ENCODE measurements at places on chromosomes 12 and 14. TPM values are rescaled to one million over a fixed set of nuclear protein-coding genes. Genes with fewer than 3 reads are reported as not detected.

The PTGER2 gene
- 5.3 TPM for polyA plus RNA-seq

The CLEC4A gene
- polyA plus RNA-seq: 2.4 TPM

The CEBPE gene
- 0.37 TPM for polyA plus RNA-seq

The KRT2 gene
- not detected for polyA plus RNA-seq

The C12orf54 gene
- polyA plus RNA-seq: not detected

The SAMD15 gene
- 0.10 TPM for polyA plus RNA-seq

The WNT1 gene
- polyA plus RNA-seq: not detected

The RNASE3 gene
- polyA plus RNA-seq: not detected

The SSTR1 gene
- polyA plus RNA-seq: 4.2 TPM

The TEX52 gene
- polyA plus RNA-seq: not detected

The ZBTB1 gene
- 14.5 TPM for polyA plus RNA-seq

The PUS1 gene
- 12.6 TPM for polyA plus RNA-seq

The MANSC4 gene
- not detected for polyA plus RNA-seq

The DENND5B gene
- 1.2 TPM for polyA plus RNA-seq

The DPF3 gene
- 0.20 TPM for polyA plus RNA-seq

The TGFB3 gene
- 13.9 TPM for polyA plus RNA-seq

The RNF212B gene
- polyA plus RNA-seq: 1.1 TPM

The OLR1 gene
- polyA plus RNA-seq: 5.7 TPM

The GALNT8 gene
- polyA plus RNA-seq: 0.31 TPM

The CLEC2A gene
- not detected for polyA plus RNA-seq

The CNIH1 gene
- polyA plus RNA-seq: 78.5 TPM

The FOXA1 gene
- polyA plus RNA-seq: 29.4 TPM

The COX8C gene
- not detected for polyA plus RNA-seq

The LRRC43 gene
- polyA plus RNA-seq: not detected

The ANHX gene
- polyA plus RNA-seq: not detected

The IL22 gene
- not detected for polyA plus RNA-seq

The ZFYVE21 gene
- 81.0 TPM for polyA plus RNA-seq
